A172 (cell line): ENCODE measurements at places on chromosomes 6 and 20. TPM values are rescaled to one million over a fixed set of nuclear protein-coding genes. Genes with fewer than 3 reads are reported as not detected.

The DEF6 gene
- total RNA-seq: not detected in 2 replicates

The UNC93A gene
- not detected in 2 replicates for total RNA-seq

The ELOVL2 gene
- total RNA-seq: 9.4 and 10.5 TPM in 2 replicates

GRCh38 chr6:97068211-97068610, 143.7 kb downstream of the KLHL32 start:
- DNase-seq: no peak
